ENCODE measurements at places on chromosomes 1 and 21.

DNA sequence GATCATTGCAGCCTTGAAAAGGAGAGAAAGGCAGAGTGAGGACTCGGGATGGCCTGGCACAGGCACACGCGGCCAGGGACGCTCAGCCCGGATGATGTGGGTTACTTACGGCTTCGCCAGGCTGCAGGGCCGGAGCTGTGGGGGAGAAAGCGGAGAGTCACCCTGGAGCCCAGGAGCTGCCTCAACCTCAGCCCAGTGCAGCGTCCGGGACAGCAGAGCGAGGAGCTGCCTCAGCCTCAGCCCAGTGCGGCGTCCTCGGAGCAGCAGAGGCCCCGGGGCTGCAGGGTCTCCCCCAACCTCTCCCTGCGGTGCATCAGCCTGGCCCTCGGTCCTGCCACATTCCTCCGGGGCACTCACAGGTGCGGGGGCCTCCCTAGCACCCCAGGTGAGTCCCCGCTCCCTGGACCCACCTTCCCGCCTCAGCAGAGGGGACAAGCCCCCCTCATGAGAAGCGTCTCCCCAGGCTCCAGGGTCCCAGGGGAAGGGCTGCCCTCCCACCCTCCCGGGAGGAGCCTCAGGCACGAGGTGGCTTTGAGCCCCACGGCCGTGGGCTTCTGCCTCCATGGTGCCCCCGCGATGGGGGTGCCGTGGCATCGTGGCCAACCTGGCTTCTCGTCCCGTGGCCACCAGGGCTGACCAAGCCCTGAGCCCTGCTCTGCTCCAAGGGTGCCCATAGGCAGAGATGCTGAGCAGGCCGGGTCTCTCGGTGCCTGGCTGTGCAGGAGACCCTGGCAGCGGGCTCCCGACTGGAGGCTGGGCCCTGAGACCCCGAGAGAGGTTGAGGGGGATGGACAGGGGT lies 10.5 kb upstream of the RNF223 start:
- DNase-seq, result no peak

DNA sequence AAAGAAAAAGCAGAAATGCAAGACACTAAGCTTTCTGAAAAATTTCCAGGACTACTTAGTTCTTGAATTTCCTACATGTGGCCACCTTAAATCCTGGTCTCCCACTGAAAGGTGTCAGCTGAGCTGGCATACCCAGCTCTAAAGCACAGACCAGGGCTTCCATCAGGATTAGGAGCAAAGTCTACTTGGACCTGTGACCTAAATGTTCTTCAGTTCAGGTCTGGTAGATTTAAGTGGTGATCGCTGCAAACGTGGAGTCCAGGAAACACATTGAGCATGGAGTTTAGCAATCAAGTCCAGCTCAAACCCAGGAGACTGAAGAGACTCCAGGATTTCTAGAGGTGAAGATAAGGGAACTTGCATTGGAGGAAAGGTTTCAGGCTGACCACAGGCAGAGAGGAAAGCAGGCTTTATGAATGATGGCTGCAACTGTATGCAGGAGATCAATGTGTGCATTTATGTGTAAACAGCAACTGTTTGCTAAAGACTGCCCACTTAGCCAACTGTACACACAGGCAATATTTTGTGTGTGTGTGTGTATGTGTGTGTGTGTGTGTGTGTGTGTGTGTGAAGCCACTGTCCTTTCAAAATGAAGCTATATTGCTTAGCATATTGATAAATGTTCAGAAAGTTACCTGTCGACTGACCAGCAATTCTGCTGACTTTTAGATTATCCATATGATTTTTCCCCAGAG lies 75.2 kb downstream of the LMX1A start:
- no peak for DNase-seq

- DNase-seq, result no peak
Observed at GRCh38 chr1:214078950-214079349, 91.2 kb downstream of the PROX1 start.

DNA sequence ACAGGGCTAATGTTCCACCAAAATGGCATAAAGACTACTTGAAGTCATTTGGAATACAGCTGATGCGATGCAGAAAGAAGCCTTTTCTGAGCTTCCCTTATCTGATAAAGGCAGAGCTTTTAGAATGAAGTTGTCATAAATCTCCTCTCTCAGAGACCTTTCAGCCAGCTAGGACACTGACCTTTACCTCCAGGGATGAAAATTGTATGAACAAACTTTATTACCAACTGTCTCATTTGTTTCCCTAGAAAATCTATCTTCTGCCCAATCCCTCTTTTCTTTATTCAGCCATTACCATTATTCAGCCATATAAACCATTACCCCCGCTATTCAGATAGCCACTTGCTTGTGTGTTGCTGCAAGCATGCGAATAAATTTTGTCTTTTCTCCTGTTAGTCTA lies 29.7 kb upstream of the RNF2 start:
- no peak for DNase-seq

DNA sequence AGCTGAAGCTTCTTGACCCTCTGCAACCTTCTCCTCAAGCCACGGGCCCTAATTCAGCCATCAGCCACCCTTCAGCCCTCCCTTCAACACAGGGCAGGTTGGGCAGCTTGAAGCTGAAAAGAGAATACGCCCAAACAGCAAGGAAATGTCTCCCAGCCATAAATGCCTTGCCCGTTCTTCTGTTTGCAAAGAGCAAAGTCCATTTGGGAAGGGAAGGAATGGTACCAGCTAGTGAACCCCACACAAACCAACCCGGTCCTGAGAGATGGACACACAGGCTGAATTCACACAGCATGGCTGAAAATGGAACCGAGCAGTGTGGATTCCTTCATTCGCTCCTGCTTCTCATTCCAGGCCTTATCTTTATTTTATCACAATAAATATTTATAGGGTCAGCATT lies 11.5 kb downstream of the PLEKHA6 start:
- DNase-seq, result no peak

DNA sequence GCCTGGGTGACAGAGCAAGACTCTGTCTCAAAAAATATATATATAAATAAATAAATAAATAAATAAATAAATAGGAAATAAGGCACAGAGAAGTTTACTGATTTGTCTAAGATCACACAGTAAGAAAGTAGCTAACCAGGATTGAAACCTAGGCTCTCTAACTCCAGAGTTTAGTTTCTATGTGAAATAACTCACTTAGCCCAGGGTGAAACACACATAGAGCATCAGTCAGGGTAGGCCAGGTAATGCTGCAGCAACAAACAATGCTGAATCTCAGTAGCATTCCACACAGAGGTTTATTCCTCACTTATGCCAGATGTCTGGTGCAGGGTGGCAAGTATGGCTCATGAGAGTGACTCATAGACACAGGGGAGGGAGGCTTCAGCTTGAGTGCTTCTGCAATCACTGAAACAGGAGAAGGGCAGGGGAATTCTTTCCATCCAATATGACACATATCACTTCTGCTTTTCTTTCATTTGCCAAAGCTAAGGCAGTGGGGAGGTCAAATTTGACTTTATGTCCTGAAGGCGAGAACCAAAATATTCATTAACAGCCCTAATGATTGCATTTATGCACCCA lies 37.1 kb upstream of the KANK4 start:
- DNase-seq, result no peak

- DNase-seq, result no peak
Observed at GRCh38 chr1:156750191-156750672, 1.2 kb downstream of the HDGF start.

GRCh38 chr1:180156631-180157091 lies 2.0 kb downstream of the QSOX1 start:
- no peak for DNase-seq

DNA sequence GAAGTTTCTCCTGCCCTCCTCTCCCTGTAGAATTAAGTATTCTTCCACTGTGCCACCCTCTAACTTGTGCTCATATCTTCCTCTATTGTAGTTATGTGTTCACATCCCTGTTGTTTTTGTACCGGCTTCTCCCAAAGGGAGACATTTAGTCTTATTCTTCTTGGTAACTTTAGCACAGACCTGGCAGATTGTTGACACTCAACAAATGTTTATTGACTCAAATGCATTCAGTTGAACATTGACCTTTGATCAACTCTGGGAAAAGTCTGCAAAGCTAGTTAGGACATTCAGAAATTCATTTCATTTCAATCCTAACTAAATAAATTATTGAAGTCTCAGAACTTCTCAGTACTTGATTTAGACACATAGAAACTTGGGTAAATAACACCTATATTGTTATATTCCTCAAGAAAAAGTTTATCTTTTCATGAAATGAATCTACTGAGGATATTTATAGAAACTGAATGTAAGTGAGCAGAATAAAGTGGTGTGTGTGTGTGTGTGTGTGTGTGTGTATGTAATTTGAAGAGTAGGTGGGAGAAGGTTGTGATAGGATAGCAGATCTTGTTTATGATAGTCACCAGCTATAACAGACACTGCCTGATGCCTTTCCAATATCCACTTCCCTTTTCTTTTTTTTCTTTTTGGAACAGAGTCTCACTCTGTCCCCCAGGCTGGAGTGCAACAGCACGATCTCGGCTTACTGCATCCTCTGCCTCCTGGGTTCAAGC lies 872.4 kb upstream of the CXADR start:
- no peak for DNase-seq

GRCh38 chr1:59434336-59434735 lies 137.4 kb downstream of the FGGY start:
- DNase-seq, result no peak

DNA sequence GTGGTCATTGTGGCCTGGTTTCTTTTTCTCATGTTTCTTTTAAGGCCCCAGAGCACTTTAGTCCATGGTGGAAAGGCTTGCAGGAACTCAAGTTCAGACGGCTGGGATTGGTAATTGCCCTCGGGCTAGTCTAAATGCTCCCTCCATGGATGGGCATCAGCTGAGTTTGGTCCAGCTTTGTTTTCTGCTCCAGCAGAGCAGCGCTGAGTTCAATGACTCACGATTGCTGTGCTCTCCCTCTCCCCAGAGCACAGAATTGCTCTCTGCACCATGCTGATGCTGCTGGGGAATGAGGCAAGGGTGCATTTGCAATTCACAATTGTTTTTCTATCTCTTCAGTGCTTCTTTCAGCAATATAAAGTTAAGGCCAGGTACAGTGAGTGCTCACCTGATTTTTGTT lies 1.8 kb upstream of the OR2T6 start:
- no peak for DNase-seq

- DNase-seq, result no peak
Observed at GRCh38 chr1:201718346-201719202, 110.4 kb upstream of the IPO9 start.

DNA sequence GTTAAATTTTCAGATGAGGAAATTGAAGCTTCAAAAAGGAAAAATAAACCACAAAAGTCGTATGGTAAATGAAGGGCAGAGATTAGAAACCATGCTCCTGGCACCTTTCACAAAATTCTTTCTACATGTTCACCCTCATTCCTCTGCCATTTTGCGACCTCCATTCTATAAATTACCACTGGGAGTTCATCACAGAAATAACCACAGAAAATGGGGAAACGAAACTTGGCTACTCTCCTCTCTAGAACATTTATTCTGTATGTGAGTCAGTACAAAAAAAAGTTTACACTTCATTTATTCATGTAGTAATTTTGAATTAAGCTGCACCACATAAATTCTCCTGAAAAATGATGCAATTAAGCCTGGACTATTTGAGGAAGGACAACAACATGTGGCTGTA lies 320.9 kb upstream of the C1orf87 start:
- no peak for DNase-seq

DNA sequence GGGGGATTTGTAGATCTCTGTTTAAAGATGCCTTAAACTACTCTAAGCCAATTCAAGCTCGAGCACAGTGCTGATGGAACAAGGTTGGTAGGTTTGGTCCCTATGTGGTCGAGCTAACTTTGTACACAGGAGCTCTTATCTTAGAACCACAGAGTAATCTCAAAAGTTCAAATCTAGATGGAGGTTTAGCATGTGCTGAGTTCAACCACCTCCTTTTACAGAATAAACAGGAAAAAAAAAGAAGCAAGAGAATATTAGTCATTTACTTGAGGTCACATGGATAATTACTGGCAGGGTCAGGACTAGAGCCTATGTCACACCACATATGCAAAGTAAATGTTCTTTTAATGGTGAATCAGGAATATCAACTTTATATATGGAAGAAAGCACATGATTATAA lies 86.2 kb downstream of the DTL start:
- DNase-seq, result no peak

GRCh38 chr21:42818328-42818749 lies 61.0 kb downstream of the WDR4 start:
- DNase-seq, result no peak

DNA sequence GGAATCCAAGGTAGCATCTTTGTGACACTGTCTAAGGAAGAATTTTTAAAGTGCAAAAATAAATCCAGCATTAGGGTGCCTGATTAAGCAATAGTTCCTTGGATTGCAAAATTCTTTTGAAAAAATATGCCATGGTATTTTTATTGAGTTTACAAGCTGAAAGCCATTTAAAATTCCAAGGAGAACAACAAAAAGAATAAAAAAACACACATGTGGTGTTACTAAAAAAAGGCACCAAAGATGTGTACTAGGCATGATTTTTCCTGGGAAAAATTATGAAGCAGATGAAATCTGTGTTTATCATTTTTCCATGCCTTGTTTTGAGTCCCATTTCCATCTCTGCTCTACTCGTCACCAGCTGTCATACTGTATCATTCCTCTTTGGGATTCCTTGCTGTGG lies 157.0 kb upstream of the ZNHIT6 start:
- no peak for DNase-seq

GRCh38 chr1:117702654-117703053 lies 96.8 kb downstream of the TENT5C start:
- DNase-seq, result no peak

- DNase-seq, result peak; percentile 38
Observed at GRCh38 chr1:28927648-28928313, 13.4 kb downstream of the EPB41 start.

GRCh38 chr21:30598802-30599201 lies at the start of gene KRTAP6-2:
TSS of gene KRTAP6-2 (minus strand) at chr21:30598902. CDS start at chr21:30598874, 28 bp downstream.
- no peak for DNase-seq

DNA sequence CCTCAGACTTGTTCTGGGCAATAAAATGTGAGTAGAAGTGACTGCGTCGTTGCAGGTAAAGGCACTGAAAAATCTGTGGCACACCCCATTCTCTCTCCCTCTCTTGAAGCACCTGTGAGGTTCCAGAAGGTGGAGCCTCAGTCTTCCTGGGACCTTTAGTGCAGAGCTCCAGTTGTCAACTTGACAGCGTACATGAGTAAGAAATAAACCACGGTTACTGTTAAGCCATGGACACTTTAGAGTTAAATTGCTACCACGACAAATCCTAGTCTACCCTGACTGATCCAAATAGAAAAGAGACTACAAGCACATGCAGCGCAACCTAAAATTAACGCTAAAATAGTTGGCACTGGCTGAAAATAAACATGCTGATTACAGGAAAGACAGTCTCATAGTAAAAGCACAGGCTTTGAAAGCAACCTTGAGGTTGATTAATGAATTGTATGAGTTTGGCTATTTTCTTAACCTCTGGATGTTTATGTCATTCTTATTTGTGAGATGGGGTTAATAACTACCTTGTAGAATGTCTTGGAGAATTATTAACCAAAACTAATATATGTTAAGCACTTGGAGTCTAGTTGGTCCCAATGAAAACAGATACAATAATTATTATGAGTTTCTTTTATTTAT lies 93.0 kb upstream of the PLPPR4 start:
- DNase-seq, result no peak

DNA sequence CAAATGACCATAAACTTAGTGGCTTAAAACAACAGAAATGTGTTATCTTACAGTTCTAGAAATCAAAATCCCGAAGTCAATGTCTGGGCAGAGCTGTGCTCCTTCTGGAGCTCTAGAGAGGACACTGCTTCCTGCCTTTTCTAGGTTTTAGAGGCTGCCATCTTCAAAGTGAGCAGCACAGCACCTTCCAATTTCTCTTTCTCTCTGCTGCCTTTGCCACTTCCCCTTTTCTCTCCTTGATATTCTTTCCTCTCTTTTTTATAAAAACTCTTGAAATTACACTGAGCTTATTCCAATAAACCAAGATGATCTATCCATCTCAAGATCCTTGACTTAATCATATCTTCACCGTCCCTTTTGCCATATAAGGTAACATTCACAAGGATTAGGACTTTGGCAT lies 616.9 kb downstream of the PLPP3 start:
- DNase-seq, result no peak

All from DMS 273 treated with DMSO at 0.1 percent for 48 hours (cell line).